Caudate nucleus (tissue), 63 donors: ENCODE measurements at places on chromosomes 2 and 18.

GRCh38 chr2:40164736-40165508, 287.0 kb downstream of the SLC8A1 start:
- DNase-seq, result no peak

- DNase-seq, result no peak
Measured at GRCh38 chr2:168132389-168132788, 115.0 kb downstream of the STK39 start.

DNA sequence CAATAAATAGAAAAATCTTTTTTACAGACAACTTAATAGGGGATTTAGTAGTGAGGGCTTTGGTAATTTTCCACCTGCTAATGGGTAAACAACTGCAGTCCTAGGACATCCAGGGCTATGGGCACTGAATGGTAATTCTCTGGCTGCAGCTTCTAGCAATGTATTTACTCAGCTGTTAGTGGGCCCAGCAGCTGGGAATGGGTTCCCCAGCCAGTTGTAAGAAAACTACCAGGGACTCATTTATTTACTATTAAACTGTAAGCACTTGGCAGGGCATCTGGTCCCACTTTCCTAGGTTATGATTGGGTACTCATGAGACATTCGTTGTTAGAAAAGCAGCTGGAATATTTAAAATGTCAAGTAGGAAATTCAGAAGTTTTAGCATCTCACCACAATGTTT, 363.8 kb upstream of the TRIB2 start:
- no peak for DNase-seq

DNA sequence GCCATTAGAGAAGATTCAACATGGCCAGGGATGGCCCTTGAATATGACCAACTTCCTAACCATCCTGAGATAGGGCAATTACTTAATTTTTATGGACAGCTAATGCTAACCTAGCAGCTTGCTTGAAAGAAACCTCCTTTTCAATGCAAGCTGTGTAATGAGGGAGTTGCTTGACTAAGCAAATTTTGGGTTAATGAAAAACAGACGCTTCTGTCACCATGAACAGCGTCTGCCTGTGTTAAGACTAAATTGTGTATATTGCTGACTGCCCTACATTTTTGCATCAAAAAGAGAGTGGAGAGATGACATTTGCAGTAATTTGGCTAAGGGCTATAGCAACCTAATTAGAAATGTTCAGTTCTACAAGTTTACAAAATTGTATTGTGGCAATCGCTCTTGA, 319.2 kb upstream of the LRATD1 start:
- DNase-seq, result no peak

DNA sequence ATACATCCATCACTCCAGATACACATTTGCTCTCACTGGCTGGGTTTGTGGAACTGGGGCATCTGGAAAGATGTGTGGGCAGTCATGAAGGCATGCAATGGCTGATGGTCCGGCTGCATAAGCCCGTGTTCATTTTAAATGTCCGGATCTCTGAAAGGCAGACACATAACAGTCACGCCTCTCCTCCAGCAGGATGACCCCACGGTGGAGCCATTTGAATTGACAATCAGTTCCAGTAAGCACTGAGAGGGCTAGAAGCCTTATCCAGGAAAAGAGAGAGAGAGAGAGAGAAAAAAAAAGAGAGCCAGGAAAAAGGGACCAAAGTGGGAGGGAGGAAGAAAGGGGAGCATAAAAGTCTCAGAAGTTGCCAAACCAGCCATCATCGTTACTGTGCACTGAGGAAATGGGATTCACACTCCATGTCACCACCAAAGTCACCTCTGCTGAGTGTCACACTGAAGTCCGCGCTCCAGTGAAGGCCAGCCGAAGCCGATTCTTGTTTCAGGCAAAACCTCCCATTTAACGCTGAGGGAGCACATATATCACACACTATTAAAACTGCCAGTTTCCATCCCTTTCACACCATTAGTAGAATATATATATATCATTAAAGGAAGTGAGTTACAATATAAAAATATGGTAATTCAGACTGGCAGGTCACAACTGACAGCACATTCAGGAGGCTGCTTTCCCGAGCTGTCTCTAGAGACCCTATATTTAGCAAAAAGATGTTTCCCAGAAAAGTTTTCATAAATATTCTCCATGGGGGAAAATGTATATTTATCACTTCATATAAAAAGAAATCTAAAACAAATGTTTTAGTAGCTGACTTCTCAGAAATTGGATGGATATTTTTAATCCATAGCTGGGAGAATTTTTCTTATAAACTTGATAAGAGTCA, 142.0 kb downstream of the ACTR3 start:
- DNase-seq, result no peak

DNA sequence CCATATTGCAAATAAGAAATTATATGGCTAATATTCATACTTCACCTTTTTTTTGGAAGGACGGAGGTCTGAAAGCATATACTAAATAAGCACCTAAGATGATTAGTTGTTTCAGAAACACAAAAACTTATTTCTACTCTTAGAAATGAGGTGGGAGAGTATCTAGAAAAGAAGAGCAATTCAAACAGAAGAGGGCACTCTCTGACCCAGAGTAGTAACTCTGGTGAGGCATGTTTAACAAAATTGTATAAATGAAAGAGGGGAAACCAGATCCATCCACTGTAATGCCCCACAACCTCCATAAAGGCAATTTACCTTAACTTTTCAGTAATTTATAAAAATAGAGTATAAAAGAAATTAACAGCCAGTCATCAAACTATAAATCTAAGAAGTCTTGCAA, 669.6 kb upstream of the VRK2 start:
- no peak for DNase-seq
